ENCODE measurements at places on chromosomes 6 and 20. TPM values are rescaled to one million over a fixed set of nuclear protein-coding genes. Genes with fewer than 3 reads are reported as not detected.

- DNase-seq, result no peak
These were observed 3.8 kb downstream of the SLC35B2 start for GRCh38 chr6:44253307-44254101.

GRCh38 chr20:58005581-58006345 is 222.7 kb downstream of the ANKRD60 start:
- no peak for DNase-seq

DNA sequence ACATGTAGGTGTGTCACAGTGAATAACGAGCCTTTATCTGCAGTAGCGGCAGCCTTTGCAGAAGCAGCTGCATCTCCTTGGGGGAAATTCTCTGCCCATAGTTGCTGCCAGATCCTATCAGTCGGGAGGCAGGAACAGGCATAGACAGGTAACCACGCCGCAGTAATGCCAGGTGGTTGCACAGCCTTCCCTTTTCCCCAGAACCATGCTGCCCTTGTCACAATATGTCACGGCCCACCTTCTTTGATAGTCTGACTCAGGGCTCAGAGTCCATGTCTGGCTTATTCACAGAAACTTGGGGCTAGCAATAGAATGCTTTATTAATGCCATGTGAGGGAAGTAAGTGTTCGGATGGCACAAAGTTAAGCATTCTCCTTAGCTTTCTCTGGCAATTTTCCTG is 76.6 kb downstream of the F13A1 start:
- DNase-seq, result no peak

DNA sequence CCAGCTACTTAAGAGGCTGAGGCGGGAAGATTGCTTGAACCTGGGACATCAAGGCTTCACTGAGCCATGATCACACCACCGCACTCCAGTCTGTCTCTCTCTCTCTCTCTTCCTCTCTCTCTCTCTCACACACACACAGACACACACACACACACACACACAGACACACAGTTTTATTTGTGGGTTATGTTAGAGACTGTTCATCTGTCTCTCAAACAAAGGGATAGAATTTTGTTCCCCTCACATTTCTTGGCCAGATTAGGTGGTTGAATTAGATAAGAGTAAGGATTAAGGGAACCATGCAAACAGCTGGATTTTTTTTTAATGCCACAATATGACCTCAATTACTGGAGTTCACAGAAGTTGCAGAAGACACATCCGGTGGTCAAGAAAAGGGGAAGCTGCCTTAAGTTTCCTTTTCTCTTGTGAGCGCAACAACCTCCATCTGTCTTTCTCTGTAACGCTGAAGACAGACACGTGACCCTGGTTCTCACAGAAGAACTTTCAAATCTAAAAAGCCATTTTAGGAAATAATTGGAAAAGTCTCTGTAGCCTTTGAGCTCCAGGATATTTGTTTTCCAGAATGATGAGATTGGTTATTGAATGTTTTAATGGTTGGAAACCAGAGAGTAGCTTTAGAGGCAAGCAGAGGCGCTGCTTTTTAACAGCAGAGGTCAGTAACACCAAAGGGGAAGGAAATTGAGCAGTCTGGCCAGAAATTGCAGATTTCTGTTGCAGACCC is 32.9 kb upstream of the LGSN start:
- DNase-seq, result no peak

GRCh38 chr20:20212675-20213096 is 155.2 kb upstream of the INSM1 start:
- no peak for DNase-seq

DNA sequence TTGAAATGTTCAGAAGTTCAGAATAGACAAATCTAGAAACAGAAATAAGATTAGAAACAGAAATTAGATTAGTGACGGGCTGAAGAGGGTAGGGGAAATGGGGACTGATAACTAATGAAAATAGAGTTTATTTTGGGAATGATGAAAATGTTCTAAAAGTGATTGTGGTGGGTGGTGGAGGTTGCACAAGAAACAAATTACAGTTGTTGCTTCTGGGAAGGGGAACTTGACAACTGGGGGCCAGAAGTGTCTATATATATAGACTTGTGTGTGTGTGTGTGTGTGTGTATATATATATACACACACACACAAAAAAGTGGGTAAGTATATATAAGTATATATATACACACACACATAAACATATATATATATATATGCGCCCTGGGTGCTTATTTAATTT is 86.5 kb upstream of the RREB1 start:
- no peak for DNase-seq

GRCh38 chr6:106519460-106520394 is 109.6 kb downstream of the RTN4IP1 start:
- DNase-seq, result peak; percentile 57

DNA sequence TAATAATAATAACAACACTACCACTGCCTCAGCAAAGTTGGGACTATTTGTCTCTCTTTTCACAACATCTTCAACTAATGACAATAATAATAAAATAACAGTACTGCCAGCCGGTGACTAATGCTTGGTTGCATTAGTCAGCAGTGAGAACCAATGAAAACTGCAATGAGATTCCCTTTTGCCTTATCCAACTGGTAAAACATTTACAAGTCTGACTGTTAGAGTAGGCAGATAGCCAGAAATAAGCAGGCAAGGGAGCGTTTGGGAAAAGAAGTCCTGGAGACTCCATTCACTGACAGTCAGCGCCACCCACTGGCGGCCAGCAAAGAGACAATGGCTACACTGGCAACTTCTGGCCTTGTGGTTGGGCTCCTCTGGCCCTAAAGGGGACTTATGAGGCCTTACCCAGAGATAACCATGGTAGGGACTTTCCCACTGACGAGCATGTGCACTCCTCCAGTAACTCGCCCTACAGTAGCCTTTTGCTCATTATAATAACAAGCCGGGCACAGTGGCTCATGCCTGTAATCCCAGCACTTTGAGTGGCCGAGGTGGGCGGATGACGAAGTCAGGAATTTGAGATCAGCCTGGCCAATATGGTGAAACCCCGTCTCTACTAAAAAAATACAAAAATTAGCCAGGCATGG is 3.4 kb upstream of the NSFL1C start:
- DNase-seq, result peak; percentile 99

GRCh38 chr6:45132658-45133294 is 195.4 kb upstream of the RUNX2 start:
- DNase-seq, result no peak

GRCh38 chr6:141877275-141877983 is 255.3 kb upstream of the GJE1 start:
- DNase-seq, result peak; percentile 62

DNA sequence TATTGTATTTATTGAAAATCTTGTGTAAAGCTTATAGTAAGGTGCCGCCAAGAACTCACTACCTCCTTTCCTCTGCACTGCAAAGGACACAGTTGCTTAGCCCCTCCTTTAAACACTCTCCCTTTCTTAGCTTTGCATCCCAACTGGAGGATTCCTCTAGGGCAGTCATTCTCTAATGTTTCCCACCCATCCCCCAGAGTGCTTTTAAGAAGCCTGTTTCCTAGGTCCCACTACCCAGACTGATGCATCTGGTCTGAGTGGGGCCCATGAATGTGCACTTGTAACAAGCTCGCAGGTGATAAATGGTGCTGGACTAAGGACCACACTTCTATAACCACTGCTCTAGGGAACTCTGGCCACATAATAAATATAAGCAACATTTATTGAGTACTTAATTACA is 55.2 kb downstream of the B4GALT5 start:
- no peak for DNase-seq

DNA sequence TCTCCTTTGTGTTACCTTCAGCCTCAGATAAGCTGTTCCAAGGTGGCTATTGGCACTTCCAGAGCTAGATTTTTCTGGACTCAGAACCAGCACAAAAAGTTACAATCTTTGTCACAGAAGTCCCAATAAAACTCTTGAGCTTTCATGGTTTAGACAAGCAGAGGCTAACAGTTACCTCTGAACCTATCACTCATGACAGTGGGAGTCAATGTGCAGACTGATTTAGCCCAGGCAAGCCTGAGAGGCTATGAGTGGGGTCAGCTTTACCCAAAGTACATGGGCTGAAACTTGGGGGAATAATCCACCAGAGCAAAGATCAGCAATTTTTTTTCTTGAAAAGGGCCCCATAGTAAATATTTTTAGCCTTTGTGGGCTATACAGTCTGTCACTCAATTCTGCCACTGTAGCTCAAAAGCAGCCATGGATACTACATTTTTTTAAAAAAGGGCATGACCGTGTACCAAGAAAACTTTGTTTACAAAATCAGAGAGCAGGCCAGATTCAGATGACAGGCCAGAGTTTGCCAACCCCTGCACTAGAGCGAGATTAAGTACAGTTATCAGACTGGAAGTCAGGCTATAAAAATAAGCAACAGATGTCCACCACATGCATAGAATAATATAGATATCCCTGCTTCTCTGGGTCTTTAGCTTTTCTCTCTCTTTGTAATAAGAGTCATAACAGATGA is 20.0 kb downstream of the CCN2 start:
- DNase-seq, result no peak

DNA sequence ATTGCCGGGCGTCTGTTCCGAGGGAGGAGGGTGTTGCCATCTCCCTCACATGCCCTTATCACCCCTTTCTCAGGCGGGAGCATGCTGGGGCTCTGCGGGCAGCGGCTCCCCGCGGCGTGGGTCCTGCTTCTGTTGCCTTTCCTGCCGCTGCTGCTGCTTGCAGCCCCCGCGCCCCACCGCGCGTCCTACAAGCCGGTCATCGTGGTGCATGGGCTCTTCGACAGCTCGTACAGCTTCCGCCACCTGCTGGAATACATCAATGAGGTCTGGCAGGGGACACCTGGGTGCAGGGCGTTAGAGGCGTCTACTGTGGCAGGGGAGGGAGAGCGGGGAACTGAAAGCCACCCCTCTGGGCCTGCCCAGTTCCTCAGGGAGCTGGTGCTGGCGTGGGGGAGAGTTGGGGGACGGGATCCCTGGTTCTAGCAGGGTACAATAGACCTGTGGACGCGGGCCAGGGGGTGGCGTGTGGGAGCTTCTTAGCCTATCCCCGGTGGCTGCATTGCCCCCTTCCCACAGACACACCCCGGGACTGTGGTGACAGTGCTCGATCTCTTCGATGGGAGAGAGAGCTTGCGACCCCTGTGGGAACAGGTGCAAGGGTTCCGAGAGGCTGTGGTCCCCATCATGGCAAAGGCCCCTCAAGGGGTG is 697 bp downstream of the PPT2 start:
- no peak for DNase-seq

DNA sequence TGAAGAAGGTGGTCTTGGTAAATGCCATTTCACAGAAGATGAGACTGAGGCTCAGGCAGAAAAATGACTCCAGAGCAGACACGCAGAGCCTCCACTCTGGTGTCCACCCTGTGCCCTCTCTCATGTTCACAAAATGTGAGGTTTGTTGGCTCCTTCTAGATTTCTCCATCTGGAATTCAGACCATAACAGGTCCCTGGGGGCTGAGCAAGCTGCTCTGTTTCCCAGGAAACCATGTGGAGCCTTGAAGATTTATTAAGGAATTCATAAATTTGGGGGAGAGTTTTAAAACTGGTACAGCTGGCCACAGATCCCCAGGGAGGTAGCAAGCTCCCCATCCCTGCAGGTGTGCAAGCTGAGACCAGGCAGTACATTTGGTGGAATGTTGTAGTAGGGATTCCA is 38.8 kb upstream of the SIRPA start:
- DNase-seq, result no peak

DNA sequence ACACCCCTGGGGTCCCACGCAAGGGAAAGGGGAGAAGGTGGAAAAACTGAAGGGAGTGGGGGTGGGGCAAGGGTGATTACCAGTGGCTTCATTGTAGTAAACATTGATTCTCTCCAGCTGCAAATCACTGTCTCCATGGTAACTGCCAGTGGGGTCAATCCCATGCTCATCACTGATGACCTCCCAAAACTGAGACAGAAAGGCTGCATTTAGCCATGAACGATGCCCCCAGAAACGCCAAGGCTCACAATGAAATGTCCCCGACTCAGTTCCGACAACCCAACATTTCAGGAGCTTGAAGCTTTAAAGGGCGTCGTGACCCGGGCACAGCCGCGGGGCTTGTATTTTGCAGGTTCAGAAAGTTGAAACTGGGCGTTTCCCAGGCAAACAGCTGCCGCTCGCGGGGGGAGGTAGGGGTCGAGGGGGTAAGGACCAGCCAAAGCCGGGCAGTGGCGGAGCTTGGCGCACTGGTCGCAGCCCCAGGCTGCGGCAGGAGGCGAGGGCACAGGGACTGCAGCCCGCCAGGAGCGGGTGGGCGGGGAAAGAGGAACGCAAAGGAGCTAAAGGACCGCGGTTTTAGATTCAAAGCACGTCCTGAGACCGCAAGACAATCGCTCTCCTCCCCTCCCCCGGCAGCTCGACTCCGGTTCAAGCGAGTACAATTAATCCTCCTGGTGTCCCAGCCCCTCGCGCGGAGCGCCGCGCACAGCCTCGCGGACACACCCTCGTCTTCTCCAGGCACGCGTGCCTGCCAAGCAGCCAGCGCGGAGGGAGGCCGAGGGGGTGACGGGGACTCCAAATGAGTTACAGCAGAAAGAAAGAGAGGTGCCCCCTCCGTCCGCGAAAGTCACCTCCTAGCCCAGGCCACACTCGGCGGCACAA is 731 bp downstream of the TUBB2B start:
- no peak for DNase-seq

DNA sequence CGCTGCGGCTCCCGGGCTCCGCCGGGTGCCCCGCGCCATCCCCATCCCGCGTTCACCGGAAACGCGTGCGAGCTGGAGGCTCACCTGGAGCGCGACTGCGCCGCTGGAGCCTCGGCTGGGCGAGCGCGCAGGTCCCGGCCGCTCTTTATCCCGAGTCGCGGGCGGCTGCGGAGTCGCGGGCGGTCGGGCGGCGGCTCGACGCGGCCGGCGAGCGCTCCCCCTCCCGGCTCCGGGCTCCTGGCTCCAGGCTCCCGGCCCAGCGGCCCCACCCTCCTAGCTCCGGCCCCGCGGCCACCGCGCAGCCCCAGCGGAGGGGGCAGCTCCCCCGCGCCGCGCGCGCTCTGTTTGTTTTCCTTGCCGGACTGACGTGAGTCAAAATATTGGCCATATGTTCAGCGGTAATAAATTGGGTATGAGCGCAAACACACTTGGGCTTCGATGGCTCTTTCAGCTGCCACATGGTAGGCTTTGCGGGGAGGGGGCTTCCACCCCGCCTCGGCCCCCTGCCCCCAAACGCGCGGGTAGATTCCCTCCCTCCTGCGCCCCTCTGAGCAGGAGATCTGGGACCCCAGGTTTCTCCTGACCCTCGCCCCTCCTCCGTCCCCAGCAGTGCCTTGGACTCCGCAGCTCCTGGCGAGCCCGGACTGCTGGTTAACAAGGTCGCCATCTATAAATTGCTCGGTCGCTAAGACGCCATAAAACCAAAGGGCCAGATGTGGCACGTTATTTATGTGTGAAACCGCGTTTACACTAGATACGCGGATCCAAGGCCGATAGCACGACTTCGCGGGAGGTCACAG is 8.8 kb upstream of the NKX2-2 start:
- DNase-seq, result no peak

DNA sequence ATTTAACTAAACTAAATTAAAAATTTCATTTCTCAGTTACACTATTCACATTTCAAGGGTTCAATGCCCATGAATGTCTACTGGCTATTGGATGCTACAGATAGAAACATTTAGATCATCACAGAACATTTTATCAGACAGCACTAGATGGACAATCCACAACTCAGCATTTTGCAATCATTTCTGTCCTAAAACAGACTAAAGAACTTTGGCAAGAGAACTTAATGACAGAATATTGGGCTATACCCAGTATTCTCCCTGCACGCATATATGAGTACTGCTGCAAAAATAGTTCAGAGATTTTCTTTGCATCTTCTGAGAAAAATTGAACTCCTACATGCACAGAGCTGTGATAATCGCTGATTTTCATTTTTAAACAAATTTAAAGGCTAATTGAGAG is 36.1 kb upstream of the FBXO30 start:
- DNase-seq, result no peak

Gene PI16
- not detected for total RNA-seq

Gene RBM24
- total RNA-seq, result 5.4 TPM

Gene LST1
- not detected for total RNA-seq

Gene BHLHE23
- total RNA-seq, result not detected

Gene GLP1R
- not detected for total RNA-seq

Gene COL9A3
- total RNA-seq, result 4.6 TPM

Gene OPRL1
- total RNA-seq, result 0.36 TPM
